Amygdala (tissue), 56 donors: ENCODE measurements at places on chromosomes 11 and 22.

- DNase-seq = no peak
Measured at GRCh38 chr22:23782703-23783102, 4.1 kb upstream of the SMARCB1 start.

GRCh38 chr22:25361899-25362214 is 142.4 kb downstream of the CRYBB2 start:
- no peak for DNase-seq

GRCh38 chr22:49928555-49929210 is 10.2 kb downstream of the CRELD2 start:
- no peak for DNase-seq

DNA sequence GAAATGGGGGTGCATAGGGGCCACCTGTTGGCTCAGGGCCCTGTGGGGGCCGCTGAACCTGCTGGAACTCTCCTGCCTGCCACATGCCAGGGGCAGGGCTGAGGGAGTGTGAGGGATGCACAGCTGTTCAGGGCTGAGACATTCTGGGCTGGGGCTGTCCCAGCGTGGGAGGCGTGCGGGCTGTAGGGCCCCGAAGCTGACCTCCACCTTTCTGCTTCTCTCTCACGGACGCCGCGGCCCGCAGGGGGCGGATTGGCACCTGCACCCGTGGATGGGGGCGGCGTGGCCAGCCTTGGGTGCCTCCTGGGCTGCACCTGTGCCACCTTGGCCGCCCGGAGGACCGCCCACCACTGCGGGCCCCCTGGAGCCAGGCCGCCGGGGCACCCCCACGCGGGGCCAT is 4.1 kb downstream of the CCDC188 start:
- DNase-seq = no peak

DNA sequence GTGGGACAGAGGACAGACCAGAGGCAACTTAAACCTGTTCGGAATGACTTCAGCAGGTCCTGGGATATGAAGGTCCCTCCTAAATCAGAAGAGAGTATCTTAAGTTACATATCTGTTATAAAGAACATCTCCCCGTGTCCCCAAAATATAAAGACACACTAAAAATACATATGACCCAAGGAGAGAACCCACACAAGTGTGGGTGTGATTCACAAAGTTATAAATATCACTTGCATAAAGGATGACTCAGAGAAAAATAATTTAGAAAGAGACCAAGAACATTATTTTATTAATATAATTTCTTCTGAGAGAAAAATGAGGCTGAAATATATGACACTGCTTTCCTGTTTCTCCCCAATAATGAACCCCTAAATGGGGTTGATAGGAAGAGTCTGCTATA is 14.2 kb downstream of the OR5B21 start:
- no peak for DNase-seq

DNA sequence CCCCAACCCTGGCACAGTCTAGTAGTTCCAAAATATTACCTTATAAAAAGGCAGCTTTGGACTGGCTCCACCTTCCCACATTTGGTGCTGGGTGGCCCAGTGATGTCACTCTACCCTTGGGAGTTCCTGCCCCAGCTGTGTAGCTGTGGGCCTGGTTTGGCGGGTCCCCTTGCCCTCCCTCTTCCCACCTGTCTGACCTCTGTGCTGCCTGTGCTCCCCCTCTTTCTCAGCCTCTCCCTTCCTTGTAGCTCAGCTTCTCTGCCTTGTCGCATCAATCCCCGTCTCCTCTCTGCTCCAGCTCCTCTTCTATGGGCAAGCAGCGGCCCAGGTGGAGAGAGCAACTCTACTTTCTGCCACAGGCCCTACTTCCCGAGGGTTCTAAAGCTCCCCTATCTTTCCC is 54.6 kb downstream of the CHRDL2 start:
- DNase-seq = no peak

DNA sequence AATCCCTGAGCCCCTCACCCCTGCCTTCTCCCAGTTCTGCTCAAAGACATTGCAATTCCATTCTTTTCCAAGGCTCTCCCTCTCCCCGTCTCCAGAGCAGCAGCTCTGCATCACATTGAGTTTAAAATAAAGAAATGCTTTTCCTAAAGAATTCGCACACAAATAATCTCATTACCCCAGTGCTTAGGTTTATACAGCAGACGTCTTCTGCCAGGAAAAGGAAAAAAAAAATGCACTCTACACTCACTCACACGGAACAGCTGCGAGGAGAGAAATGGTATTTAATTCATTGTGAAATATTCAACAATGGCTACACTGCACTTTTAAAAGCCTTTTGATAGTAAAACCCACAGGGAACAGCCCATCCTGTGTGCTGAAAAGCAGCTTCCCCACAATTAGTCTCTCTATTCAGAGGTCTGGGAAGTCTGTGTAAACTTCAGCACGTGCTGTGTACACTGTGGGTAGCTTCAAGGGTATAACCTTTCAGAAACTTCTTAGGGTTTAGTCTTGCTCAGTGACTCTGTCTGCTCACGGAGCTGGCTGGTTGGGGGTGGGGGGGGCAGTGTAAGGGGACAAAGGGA is 42.8 kb downstream of the ETS1 start:
- DNase-seq = no peak

DNA sequence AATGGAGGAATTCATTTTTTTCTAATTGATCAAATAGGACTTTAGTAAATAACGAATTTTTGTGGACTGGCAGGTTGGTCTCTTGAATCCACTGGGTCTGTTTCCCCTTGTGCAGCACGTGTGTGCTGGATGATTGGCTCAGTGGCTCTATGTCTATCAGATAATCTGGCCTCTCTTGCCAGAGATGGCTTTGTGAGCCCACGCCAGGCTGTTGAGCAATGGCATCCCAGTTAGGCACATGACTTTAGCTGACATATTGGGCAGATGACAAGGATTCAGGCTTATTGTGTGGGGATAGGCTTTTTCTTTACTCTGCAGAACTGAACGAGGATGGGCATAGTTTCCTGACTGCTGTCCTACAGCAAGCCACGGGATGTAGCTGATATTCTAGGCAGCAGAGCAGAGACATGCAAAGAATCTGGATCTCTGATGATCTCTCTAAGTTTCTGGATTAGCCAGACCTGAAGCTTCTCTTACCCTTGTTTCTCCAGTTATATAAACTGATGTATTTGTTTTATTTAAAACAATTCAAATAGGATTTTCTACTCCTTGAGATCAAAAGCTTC is 144.9 kb downstream of the ARHGAP42 start:
- no peak for DNase-seq

DNA sequence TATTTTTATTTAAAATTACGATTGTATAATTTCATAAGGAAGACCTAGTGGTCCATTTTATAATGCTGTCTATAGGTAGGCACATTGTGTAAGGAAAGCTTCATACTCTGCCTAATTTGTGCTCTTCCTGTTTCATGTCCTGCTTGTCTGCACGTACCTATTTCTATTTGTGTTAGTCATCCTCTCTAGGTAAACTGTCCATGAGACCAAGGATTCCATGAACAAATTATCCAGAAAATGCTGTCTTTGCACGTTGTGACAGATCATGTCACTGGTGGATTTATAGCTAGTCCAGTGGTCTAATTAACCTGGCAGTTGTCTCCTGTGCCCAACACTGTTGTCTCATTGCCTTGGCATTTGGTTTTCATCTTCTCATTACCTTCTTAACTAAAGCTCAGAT is 44.7 kb downstream of the DNAJC24 start:
- DNase-seq = no peak

DNA sequence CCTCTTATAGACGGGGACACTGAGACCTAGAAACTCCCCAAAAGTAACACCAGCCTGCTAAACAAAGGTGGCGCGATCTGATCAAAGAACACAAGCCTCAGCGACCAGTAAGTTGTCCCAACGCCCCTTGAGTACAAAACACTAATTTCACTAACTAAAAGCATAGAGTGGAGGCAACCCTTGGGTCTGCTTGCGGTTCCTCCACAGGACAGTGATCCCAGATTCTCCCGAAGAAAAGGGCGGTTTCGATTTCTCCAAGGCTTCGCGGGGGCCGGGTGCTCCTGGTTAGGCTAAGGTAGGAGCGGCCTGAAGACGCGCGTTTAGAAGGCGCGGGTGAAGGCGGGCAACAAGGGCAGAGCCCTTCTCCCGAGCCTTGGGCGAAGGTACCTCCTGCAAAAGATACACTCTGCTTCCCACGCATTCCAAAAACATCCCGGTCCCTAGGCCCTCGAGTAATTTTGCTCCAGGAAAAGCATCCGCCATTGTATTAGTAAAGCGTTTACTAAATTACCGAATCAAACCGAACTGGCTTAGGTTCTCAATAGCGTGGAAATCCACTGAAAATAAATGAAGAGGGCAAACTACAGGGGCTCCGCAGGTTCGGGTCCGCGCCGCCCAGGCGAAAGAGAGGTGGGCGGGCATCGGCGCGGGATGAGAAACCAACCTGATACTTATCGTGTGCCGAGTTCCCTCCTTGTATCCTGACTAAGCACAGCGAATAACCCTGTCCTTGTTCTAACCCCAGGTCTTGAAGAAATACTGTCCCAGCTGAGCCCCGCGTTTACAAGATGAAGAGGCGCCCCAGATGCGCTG is 2.0 kb downstream of the WT1 start:
- no peak for DNase-seq

DNA sequence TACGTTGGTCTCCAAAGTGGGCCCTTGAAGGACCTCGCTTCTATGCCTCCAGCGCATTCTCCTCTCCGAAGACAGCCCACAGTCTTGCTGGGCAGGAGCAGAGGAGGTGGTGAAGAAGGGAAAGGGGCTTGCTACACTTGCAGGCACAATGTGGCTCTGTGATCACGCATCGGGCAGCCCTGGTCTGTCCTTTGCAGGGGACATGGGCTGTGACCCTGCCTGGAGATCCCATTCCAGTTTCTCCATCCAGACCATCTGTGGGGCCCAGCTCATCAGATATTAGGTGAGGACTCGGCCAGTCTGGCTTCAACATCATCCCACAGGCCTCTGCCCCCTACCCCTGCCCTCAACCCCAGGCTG is 810 bp downstream of the APOA1 start:
- DNase-seq = no peak

DNA sequence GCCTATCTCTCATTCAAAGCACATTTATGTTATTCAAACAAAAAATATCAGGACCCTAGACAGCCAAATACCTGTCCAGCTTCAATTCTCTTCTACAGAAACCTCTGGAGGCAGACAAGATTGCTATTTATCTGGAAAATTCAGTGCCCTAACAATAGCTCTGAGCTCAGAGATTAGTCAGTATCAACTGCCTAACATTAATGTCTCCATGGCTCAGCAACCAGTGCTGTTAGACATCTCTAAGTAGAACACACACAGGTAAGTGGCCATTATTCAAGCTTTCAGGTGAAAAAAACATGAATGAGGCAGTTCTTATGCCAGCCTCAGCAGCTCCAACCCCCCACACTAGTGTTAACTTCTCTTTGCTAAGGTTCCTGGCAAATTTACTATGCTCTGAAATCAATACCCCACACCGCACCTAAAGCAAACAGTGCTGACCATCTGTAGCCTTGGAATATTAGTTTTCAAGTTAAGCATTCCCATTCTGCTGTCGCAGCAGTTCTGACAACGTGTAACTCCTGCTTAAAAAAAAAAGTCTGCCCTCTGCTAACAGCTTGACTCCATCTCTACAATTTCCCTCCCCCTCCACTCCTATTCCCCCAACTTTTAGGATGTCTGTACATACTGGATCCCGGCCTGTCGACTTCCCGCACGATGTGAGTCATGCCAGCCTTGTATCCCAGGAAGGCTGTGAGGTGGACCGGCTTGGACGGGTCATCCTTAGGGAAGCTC is 1.5 kb downstream of the RPL3 start:
- DNase-seq = no peak

- no peak for DNase-seq
Measured at GRCh38 chr11:64088162-64089026, 52.7 kb downstream of the FLRT1 start.

DNA sequence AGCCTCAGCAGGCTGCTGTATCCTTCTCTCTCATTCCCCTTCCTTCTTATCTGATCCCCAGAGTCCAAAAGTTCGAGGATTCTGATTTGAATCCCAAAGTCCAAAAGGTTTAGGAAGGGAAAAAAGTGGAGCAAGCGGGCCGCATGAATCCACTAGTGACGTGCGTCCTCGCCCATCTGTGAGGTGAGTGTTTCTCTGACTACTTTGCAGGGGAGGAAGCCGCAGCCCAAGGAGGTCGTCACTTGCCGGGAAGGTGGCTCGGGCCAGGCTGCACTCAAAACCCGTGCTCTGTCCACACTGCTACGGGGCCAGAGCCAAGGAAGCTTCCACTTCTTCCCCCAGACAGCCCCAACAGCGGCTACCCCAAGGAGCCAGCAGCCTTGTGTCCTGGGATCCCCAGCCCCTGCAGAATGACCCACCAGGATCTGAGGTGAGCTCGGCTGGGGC is 16.3 kb downstream of the SLC25A18 start:
- no peak for DNase-seq

- DNase-seq = no peak
Measured at GRCh38 chr11:76159303-76159937, 46.9 kb downstream of the WNT11 start.

DNA sequence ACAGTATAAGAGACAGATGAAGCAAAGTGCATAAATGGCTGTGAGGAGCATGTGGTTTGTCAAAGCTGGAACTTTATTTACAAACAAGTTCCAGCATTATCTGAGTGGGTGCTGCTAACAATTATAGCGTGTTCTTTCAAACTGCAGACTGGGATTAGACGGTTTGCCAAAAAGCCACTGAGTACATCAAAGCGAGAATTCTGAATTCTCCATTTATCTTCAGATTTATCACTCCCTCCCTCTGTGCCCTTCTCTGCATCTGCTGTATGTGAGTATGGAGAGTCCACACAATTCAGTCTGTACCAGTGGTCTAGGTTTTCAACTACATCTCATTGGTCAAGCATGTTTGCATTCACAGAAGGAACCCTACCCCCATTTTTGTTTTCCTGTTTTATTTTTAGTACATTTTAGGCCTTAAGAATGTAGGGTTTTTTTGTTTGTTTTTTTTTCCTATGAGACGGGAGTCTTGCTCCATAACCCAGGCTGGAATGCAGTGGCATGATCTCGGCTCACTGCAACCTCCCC is 18.1 kb upstream of the INCENP start:
- no peak for DNase-seq

- DNase-seq = no peak
Measured at GRCh38 chr11:36150986-36151385, 138.2 kb downstream of the COMMD9 start.

DNA sequence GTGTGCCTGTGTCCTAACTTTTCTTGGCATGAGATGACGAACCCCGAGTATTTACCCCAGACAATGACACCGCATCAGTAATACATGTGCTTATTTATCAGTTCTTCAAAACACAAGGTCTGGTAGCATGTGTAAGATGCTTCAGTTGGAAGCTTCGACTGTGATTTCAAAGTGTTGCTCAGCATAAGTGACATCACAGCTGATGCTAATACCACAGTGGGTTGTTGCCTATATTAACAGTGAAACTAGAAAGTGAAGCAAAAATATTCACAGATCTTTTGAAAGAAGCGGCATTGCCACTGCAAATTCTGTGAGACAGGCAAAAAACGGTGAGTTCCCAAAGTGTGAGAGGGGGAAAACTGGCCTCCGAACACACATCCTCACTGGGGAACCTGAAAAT is 18.4 kb upstream of the TTC12 start:
- no peak for DNase-seq
